Stimulated activated CD8-positive, alpha-beta memory T cell treated with anti-CD3 and anti-CD28 coated beads, Interleukin-15, amount 100 ng/mL, for 4 hours (primary cell): ENCODE measurements at places on chromosomes 5 and 9.

DNA sequence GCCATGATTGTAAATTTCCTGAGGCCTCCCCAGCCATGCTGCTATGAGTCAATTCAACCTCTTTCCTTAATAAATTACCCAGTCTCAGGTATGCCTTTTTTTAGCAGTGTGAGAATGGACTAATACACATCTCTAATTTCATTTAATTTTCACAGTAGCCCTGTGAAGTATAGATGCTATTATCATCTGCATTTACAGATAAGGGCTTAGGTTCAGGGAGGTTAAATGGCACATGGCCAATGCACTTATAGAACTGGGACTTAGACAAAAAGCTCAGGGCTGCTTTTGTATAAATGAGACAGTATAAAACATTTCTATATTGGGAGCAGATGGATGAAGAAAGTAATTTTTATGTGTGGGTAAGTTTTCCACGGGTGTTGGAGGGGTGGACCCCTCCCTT is 62.9 kb upstream of the PANK3 start:
- DNase-seq: no peak

DNA sequence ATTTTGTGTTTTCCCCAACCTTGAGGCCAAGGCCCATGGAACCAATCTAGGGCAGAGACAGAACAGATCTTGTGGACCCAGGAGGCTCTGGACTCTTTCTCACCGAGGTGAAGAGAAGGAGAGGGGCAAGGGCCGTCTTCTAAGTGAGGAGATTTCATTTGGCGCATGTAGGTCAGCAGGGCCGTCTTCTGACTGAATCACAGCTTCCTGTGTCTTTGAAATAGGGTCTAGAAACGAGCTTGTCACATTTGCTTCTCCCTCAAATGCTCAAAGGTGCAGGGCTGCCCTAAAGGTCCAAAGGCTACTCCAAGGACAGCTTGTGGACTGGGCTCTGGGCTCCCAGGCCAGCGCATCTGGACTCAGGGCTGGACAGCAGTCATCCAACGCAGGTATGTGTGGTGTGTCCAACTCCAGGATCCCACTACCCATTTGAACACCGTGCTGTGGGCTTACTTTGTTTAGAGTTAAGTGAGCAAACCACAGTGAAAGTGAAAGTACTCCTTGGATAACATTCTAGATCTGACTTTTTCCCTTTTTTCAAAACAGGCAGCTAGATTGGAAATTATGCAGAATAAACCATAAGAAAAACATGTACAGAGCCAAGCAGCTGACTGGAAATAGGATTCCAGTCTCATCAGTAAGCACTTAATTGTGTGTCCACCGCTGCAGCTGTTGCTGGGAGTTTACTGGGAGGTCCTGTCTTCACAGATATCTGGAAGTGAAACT is 357.0 kb downstream of the GADD45G start:
- DNase-seq: no peak

DNA sequence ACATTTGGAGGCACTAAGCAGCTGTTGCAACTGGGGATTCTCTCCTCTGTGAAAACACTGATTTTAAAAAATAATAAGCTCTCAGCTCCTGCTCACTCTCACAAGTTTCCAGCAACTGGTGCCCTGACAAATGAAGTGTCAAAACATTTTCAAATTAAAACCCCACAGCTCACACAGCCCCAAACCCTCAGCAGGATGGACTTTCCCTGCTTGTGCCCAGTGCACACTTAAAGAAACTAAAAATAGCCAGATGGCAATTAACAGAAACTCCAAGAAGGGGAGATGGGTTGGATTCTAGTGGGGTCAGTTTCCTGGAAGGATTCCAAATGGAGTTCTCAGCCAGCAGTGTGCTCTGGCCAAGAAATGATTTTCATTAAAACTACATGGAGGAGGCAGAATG is 163.0 kb upstream of the PUM3 start:
- DNase-seq: no peak

DNA sequence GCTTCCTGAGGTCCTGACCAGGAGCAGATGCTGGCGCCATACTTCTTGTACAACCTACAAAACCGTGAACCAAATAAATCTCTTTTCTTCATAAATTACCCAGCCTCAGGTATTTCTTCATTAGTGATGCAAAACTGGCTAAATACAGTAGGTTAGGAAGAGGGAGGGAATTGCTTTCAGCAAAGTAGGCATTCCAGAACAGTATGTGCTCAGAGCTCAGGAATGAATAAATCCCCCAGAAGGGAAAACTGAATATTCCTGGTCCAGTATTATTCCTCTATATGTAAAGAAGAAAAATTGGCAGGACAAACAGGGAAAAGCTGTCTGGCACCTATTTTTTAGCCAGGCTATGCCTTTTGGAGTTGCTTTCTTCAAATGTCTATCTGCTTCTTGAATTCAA is 577.1 kb downstream of the PSAT1 start:
- DNase-seq: no peak

DNA sequence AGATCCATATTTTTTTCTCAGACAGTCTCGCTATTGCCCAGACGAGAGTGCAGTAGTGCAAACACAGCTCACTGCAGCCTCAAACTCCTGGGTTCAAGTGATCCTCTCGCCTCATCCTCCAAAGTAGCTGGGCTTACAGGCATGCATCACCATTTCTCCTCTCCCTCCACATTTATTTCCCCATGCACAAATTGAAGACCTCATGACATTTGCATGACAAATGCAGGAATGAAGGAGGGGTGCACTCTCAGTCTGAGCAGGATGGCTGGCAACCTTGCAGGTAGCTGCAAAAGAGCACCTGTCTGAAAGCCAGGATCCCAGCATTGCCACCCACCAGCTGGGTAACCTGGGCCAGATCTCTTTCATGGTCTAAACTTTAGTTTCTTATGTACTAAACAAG is 111.2 kb downstream of the SH3TC2 start:
- DNase-seq: no peak

DNA sequence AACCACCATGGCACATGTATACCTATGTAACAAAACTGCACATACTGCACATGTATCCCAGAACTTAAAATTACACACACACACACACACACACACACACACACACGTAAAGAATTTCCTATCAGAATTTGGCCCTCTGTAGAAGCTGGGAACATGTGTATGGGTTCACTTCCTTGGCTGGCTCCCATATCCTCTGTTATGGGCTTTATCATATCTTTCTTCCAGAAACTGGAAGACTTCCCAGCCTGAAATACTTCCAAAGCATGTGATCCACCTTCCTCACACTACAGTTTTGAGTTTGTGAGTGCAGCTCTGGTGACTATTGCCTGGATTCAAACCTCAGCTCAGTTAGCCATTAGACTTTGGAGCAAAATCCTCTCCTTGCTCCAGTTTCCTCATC is 78.6 kb upstream of the GDNF start:
- no peak for DNase-seq
